Occipital lobe (tissue), 3 donors: ENCODE measurements at places on chromosomes 12 and 14. TPM values are rescaled to one million over a fixed set of nuclear protein-coding genes. Genes with fewer than 3 reads are reported as not detected.

DNA sequence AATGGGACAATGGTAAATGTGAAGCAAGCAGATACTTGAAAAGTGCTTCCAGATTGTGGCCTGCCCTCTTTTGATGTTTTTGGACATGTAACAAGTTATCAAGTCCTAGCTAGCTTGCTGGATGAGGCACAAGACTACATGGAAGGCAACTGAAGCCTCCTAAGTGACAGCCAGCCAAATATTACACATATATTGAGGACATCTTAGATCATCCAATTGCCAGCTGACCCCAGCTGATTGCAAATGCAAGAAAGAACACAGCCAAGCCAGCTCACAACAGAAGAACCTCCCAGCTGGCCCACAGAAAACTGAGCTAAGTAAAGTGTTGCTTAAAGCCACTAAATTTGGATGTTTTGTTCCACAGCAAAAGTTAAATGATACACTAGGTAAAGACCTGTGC, 156.9 kb downstream of the SRGAP1 start:
- no peak for DNase-seq

GRCh38 chr12:262817-263216, at the start of gene SLC6A13:
SLC6A13 (minus strand) TSS chr12:262836; CDS start chr12:260052, 2,784 bp downstream.
- DNase-seq = no peak

DNA sequence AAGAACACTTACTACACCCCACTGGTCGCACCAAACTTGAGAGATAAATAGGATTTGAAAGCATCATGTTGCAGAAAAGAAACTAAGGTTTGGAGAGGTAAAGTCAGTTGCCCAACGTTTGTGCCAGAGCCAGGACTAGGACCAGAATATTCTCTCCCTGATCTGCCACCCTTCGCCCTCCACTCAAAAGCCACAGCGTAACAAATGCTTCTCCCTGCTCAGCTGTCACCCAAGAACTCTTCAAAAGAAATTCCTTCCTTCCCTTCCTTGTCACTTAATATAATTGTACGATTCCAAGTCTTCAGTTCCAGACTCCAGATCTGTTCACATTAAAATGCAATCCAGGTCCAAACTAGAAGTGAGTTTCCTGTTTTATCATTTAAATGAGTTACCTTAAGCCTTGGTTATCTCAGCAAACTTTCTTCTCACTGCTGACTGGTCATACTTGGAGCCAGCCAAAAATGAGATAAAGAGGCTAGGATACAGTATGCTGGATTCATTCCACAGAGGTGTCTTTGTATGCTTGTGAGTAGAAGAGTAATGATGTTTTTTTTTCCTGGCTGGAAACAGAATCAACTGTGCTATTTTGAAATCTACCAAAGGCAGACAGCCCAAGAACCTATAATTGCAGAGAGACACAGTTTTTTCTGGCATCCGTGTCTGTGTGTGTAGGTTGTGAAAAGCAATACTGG, 12.8 kb upstream of the PPFIBP1 start:
- no peak for DNase-seq

GNB3 gene
- 0.94 TPM for total RNA-seq

CTSG gene
- total RNA-seq = not detected

DNA sequence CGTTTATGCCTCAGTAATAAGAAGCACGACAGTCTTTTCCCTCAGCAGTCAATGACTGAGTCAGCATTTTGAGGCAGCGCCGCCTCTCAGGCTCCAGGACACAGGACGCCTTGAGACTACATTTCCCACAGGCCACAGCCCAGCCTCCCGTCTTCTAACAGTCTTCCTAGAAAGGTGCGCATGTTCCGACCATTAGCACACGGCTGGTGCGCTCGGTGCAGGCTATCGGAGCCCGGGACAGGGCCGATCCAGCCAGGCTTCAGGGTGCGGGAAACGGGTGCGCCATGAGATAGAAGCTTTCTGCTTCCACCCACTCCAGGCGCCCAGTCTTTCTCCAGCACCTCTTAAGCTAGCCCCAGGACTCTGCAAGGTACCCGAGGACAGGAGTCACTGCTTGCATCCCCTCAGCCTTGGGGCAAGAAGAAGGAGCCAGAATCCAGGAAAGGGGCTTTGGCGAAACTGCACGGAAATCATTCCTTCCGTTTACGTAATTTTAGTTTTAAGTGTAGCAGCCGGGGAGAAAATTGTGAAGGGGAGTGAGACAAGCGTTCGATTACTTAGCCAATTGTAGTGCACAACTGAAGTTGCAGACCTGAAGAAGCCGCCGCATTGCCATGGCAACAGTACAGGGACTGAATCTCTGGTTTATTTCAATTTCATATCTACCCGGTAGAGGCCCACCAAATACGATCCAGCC, 54.0 kb downstream of the ZNF641 start:
- DNase-seq = peak; percentile 80

GRCh38 chr14:51993285-51993920, 4.1 kb downstream of the RTRAF start:
- no peak for DNase-seq

CATSPERB gene
- total RNA-seq = 3.7 TPM

- no peak for DNase-seq
These were observed 377.9 kb upstream of the RGS6 start for GRCh38 chr14:71554323-71554722.

GRCh38 chr12:29201296-29201695, 52.2 kb downstream of the FAR2 start:
- no peak for DNase-seq

GRCh38 chr12:124301084-124301654, 6.3 kb downstream of the RFLNA start:
- DNase-seq = no peak

DNA sequence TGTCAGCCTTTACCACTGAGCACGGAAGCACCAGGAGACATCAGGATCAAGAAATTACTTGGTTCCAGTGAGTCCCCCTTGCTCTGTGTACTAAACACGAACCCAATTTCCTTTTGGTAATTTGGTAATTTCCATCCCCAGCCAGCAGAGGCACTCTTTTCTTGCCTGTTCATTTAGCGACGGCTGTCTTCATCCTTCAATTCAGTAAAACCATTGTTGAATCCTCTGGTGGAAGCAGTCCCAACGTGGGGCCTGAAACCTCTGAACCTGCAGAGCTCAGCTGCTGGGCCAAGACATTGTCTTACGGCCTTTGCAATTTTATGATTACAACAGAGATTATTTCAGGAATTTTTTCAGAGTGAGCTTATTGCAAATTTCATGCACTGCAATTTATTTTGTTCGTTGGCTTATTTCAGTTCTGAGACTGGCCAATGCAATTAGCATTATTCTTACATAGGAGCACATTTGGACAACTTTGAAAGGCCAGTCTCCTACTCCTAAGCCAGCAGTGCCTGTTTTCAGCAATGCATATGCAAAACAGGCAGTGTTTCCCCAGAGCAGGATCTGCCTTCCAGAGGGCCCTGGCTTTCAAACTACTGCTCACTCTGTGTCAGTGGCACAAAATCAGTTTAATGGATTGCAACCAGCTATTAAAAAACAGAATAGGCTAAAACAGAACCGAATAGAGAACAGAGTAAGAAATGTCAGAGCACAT, 372.9 kb upstream of the TMEM132C start:
- DNase-seq = no peak

GRCh38 chr12:11904124-11904523, 166.6 kb upstream of the BCL2L14 start:
- DNase-seq = no peak

IFNG gene
- total RNA-seq = not detected

- no peak for DNase-seq
These were observed 133.4 kb upstream of the FGD4 start for GRCh38 chr12:32265951-32266350.

DNA sequence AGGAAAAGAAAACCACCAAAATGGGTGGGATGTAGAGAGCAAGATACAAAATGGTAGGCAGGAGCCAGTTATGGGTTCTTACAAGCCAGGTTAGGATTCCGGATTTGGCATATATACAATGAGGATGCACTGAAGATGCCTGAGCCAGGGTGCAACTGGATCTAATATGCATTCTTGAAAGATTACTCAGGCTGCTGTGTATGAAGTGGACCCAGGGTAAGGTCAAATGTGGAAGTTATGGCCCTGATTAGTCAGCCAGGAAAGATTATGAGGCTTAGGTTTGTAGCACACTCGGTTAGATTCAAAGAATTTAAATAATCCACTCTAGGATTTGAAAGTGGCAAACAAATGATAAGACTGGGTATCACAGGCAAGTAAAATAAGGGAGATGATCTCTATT, 1750.7 kb upstream of the FLRT2 start:
- no peak for DNase-seq

TTC7B gene
- total RNA-seq = 23.2 TPM

DNA sequence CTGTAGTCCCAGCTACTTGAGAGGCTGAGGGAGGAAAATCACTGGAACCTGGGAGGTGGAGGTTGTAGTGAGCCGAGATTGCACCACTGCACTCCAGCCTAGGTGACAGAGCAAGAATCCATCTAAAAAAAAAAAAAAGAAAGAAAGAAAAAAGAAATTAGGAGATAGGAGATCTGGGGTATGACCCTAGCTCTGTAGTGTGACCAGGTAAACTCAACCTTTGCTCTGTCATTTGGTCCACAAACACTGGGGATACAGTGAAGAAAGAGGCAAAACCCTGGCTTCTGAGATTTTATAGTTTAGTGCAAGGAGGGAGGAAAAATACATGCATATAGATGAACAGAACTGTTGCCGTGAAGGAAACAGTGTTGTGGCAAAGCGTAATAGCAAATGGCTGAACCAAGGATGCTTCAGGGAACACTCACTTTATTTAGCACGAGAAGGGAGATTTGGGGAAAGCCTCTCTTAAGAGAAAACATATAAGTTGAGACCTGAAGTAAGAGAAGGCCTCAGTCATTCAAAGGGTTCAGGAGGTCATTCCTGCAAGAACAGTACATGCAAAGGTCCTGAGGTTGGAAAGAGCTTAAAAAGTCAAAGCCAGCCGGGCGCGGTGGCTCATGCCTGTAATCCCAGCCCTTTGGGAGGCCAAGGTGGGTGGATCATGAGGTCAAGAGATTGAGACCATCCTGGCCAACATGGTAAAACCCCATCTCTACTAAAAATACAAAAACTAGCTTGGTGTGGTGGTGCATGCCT, 29.6 kb upstream of the ATXN2 start:
- DNase-seq = no peak

AP4S1 gene
- total RNA-seq = 28.1 TPM

- DNase-seq = no peak
These were observed 28.4 kb upstream of the NEDD1 start for GRCh38 chr12:96878704-96879103.

GRCh38 chr12:2411011-2411410, 358.2 kb downstream of the CACNA1C start:
- no peak for DNase-seq
